ENCODE measurements at places on chromosomes 6 and 20.
A peak's percentile ranks its signal among the peaks of the same experiment; 100 is the strongest.

GRCh38 chr6:124867121-124867520, 95.1 kb upstream of the RNF217 start:
- DNase-seq = no peak

- no peak for DNase-seq
These were observed 123.3 kb downstream of the TBX18 start for GRCh38 chr6:84641076-84641475.

DNA sequence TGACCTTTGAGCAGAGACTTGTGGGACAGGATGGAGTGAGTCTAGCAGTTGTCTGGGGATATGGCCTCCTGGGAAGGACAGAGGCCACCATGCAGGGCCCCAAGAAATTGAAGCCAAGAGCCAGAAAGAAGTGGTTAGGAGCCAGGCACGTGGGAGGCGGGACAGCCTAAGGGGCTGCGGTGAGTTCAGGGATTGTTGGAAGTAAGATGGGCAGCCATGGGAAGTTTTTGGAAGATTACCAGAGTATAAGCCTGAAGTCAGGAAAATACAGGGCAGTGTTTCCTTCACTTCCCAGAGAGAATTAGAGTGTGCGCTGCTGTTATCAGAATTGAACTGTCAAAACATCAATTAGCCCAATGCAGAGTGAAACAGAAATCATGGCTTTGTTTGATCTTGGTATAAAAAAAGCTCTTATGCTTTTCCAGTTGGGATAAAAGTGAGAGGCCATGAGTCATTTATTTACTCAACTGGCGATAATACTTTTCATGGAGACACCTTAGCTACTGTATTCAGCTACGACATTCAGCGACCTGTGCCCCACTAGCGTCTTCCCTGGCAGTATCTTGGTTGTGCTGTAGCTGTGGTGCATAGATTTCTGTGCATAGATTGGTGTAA, 66.9 kb downstream of the PHACTR2 start:
- no peak for DNase-seq

DNA sequence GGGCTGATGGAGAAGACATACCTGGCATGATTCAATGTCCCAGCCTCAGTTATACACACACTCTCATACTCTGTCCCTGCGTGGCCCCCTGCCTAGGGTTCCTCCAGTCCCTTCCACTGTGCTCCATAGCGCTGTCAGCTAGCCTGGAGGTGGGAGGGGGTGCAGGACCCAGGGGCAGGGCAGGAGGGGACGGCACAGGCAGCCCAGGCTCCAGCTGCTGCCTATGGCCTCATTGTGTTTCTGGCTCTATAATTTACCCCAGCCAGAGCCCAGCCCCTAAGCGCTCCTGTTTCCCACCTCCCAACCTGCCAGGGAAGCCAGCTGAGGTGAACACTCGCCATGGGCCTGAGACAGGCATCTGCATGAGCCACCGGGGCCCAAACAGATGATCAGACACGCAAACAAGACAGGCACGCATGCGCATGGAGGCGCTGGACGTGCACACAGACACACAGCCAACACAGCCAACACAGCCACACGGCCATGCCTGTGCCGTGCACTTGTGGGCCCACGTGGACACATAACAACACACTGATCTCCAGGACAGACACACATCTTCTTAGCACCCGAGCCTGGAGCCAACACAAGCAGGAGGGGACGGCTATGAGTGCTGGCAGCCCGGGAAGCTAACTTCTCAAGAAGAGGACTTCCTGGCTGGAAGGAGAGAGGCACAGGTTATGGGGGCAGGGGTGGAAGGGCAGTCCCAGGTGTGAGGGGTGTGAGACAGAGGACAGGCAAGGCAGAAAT, 124.9 kb downstream of the GRM4 start:
- DNase-seq = no peak

DNA sequence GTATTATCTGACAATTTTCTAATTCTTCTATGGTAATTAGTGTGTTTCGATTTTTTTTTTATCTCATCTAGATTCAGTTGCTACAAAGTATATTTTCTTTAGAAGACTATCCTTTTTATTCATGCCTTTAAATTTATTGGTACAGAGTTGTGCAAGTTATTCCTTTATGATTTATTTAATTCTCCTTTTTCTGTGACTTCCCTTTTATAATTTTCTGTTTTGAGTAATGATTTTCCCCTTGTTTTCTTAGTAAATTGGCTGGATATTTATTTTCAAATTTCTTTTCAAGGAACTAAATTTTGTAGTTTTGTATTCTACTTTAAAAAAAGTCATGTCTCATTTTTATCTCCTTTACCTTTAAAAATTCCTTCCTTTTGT, 2.4 kb upstream of the IL22RA2 start:
- no peak for DNase-seq

DNA sequence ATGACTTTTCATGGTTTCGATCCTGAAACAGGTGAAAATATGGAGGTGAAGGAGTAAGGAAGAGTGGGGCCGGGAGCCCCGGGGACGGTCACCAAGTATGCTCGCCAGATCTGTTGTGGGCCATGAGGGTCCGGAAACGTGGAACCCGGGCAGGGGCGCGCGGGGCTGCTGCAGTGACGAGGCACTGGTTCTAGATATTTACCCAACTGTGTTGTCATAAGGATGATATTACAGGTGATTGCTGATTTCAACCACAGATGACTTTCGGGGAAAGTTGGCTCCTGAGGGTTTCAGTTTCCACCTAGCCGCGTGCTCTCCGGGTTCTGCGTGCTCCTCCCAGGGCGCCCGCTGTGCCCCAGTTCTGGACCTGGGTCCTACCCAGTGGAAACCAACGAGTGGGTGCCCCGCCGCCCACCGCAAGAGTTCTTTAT, 12.2 kb downstream of the RAET1G start:
- DNase-seq = no peak

- DNase-seq = no peak
These were observed 74.6 kb downstream of the ISM1 start for GRCh38 chr20:13295637-13296036.

DNA sequence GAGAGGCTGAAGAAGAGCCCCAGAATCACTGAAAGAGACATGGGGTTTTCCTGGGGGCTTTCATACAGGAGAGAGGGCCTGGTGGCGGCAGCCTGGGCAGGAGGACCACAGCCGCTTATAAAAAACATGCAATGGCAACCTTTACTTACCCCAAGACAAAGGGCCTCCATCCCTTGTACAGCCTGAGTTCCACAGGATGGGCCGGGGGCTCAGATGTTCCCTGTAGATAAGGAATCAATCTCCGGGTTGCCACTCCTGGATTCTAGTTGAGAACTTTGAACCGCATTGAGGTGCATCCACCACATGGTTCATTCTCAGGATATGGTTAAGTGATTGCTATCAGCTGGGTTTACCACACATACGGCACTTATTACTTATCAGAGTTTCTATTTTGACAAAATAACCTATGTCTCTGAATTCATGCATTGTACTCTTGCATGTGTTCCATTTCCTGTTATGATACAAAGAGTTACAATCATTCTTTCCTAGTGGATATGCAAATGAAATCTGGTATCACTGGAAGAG, 677.6 kb downstream of the KIF16B start:
- no peak for DNase-seq

- no peak for DNase-seq
These were observed 17.5 kb downstream of the KIAA1755 start for GRCh38 chr20:38242848-38243708.

GRCh38 chr6:129744201-129744879, 34.4 kb upstream of the ARHGAP18 start:
- DNase-seq = peak; percentile 57

GRCh38 chr6:11609324-11610071, 71.9 kb downstream of the TMEM170B start:
- peak; percentile 82 for DNase-seq

DNA sequence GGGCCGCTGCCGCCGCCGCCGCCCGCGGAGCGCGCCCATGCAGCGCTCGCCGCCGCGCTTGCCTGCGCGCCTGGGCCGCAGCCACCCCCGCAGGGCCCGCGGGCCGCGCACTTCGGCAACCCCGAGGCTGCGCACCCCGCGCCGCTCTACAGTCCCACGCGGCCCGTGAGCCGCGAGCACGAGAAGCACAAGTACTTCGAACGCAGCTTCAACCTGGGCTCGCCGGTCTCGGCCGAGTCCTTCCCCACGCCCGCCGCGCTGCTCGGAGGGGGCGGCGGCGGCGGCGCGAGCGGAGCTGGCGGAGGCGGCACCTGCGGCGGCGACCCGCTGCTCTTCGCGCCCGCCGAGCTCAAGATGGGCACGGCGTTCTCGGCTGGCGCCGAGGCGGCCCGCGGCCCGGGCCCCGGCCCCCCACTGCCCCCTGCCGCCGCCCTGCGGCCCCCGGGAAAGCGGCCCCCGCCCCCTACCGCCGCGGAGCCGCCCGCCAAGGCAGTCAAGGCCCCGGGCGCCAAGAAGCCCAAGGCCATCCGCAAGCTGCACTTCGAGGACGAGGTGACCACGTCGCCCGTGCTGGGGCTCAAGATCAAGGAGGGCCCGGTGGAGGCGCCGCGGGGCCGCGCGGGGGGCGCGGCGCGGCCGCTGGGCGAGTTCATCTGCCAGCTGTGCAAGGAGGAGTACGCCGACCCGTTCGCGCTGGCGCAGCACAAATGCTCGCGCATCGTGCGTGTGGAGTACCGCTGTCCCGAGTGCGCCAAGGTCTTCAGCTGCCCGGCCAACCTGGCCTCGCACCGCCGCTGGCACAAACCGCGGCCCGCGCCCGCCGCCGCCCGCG, 730 bp downstream of the INSM1 start:
- DNase-seq = no peak

- DNase-seq = no peak
These were observed 56.7 kb downstream of the GJA10 start for GRCh38 chr6:89950879-89951391.

GRCh38 chr6:50699051-50699775, 14.1 kb upstream of the TFAP2D start:
- DNase-seq = no peak

- no peak for DNase-seq
These were observed 2.1 kb downstream of the FKBP1C start for GRCh38 chr6:63213325-63213724.

GRCh38 chr6:79813854-79814709, 133.3 kb downstream of the ELOVL4 start:
- DNase-seq = peak; percentile 73

- DNase-seq = no peak
These were observed 9.7 kb downstream of the SCAF8 start for GRCh38 chr6:154742891-154743290.

DNA sequence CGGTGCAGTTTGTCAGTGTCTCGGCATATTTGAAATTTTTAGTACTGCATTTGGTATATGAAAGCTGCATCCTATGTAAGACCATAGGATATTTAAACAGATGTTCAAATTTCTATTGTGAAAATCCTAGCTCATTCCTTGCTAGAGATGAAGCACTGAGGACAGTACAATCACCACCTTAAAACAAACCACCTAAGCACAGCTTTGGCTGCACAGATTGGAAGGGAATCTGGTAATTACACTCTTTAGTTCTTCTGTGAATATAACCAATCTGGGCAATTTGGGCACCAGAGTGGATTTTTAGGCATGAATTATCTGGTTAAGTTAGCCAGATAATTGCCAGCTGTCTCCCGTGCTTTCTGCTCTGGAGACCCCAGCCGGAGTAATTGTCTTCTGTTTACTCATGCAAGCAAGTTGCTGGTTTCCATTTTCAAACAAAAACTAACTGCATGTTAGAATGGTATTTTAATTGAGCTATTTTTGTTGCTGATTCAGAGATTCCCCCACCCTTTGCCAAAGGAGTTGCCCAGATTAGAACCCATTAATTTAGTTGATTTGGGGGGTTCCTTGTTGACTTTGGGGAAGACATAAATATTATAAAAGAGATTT, 36.9 kb downstream of the E2F3 start:
- DNase-seq = no peak

DNA sequence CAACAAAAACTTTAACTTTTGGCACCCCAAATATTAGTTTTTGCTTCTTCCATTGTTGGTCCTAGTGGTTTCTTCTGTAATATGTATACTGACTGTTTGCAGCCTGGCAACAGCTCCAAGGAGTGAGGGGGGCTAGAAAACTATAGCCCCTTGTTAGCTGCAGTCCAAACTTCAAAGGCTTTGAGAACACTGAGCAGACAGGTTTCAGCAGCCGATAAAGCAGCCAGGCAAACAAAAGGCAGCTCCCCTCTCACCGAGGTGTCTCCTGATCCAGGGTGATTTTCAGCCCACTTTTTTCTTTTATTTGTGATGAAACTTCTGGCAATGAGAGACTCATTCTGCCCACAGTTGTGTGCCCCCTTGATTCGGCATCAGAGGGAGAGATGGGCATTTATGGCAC, 80.7 kb downstream of the OLIG3 start:
- no peak for DNase-seq

DNA sequence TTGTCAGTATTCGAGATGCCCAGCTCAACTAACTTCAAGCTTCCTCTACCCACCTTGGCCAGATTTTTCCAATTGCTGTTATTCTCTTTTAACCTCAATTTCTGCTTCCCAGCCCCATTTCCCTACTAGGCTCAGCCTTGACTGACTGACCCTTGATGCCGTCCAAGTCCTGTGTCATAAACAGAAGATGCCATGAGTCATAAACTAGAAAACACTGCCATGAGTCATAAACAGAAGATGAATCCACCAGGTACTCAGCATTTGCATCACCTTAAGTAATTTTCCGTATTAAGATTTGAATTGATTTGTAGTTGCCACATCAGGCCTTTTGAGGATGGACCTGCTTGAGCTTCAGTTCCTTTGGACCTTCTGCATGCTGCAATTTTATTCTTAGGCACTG, 123.8 kb downstream of the FAM83B start:
- no peak for DNase-seq

DNA sequence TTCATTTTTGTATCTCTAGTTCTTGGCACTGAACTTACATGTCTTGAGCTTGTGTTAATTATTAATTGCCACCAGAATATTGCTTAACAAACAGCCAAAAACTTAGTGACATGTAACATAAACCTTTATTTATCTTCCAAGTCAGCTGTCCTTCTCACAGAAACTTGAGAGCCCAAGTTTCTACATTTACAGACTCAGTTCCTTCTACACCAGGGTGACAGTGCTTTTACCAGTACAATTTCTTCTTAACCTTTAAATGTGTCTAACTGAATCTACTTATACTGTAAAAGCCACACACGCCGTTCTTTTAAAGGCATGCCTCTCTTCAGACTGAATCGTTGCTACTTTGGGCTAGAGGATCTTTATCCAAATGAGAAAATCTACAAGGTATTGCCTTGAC, 539.2 kb downstream of the GRIK2 start:
- no peak for DNase-seq

DNA sequence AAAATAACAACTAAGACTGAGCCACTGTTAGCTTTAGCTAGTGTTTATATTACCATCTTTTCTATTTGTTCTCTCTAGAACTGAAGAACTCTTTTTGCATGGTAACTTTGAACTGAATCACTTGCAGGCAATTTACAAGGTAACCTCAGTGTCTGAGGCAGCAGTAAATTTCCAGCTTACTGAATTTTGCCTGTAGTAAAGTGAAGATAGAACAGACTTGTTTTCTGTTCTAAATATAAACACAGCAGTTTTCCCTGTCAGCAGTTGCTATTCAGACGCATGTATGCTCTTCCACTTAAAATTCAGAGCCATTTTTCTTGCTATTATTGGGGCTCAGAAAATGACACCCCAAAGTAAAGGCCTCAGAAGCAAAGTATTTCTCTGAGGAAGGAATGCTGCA, 974.0 kb upstream of the GJE1 start:
- no peak for DNase-seq

Measured in GM03348 (cell line).